ENCODE measurements at places on chromosomes 7 and 10.

DNA sequence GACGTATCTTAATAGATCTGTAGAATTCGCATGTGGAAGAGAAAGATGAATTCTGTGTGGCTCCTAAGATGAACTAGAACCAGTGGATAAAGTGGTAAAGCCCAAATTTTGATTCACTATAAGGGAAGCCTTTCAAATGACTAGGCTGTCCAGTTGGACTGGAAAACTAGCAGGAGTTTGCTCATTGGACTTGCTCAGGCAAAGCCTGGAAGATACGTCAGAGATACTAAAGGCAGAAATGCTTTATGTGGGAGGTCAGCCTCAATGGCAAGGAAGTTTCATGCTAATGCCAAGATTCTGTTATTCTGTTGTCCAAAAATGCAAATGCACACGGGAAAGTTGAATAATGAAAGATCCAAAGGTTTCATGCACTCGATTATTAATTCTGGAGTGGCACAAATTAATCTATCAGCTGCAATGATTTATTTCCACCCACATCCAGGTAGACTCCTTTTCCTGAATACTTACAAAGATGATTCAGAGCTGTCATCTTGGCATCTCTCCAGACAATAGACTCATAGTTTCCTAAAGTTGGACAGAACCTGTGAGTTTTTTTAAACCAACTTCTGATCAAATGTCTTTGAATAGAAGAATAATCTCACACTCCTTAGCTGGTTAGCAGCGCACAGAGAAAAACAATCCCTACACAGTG is 20.5 kb upstream of the PPP1R3C start:
- no peak for DNase-seq

- no peak for DNase-seq
Observed at GRCh38 chr7:134623193-134623592, 23.5 kb upstream of the BPGM start.

DNA sequence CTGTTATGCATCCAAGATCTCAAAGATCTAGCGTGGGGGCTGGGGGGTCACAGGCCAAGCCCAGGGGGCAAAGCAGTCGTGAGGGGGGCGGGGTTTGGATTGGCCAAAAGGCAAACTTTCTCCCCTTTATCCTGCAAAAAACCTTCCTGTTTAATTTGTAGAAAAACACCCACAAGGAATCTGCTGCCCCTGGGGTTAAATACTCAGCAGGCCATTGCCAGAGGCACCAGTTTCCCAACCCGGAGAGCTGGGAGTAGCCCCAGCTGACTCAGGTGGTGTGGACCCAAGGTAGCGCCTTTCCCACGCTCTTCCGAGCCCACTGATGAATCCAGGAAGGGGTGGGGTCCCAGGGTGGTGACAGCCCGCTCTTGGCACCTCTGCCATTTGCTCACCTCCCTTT is 21.4 kb downstream of the KCP start:
- DNase-seq: no peak

DNA sequence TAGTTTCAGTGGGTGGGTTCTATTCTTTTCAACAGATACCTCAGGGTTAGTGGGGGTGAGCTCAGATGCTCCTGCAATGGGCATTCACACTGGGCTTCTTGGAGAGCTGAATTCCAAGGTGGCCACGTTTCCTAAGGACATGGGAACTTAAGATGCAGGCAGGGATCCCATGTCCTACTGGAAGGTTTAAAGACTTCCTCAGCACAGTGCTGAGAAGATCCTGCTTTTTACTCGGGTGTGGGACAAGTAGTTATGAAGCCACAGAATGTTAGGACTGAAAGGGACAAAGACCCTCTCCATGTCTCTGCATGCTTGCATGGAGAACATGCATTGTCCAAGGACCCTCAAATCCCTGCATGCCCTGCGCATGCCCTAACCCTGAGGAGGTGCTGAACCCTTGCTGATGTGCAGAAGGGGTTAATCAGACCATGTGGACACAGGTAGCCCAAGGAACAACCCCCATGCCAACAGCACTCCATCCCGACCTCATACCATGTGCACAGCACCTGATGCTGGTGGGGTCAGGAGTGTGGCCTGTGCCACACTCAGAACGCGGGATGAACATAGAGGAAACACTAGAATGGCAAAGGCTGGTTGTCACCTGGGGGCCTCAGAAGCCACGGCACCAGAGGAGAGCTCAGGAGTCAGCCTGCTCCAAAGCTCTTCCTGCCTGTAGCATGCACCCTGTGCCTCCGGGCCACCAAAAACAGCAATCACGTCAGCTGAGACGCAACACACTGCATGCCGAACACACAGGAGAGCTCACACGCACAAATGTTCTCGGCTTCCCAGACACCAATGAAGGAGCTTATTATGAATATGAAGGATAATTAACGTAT is 15.2 kb downstream of the IL2RA start:
- DNase-seq: no peak

DNA sequence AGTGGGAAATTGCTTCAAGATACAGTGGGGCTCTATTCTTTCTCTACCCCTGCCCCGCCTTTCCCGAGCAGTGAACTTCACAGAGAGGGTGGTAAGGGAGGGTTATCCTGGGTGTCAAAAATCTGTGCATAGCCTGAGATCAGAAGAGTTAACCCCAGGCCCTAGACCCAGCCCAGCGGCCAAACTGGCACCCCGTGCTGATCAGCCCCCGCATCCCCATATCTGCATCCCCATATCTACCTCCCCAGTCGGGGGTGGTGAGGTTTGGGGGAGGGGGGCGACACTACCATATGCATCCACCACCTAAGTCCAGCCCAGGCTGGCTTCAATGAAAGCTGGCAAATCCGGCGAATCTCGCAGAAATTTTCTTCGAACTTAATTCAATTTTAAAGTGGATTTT is 7.0 kb upstream of the DLX6 start:
- DNase-seq: no peak
